ENCODE measurements at places on chromosomes 7 and 10.
A peak's percentile ranks its signal among the peaks of the same experiment; 100 is the strongest.

DNA sequence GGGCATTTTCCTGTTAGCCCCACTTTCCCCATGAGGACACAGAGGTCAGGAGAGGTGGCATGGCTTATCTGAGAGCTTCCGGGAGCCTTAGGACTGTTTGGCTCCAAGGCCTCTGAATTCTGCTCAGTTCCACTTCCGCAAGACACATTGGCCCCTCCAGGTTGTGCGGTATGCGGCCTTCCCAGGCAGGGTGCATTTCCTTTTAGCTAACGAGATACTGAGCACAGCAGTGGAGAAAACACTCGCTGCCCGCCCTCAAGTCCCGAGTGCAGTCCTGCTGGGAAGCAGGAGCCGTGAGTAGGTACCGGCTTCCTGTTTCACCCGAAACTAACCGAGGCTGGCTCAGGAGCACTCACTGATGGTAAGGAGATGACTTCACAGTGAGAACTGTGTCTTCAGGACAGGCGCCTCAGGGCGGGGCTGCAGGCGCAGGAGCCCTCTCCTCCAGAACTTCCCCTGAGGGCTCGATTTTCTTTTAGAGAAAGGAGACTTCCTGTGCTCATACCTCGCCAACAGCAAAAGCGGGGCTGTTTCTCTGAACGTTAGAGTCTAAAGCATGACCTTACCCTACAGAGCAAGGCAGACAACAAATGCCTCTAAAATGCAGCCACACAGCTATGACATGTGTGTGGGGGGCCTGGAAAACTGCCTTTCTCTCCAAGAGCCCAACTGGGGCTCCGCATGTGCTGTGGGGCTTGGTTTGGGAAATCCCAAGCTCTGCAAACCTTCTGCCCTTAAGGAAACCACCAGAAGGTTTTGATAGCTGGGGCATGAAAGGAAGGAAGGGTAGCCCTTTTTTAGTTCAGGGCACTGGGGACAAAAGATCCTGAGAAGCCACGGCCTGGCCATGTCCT is 25.9 kb downstream of the RGS10 start:
- DNase-seq, result peak; percentile 67

DNA sequence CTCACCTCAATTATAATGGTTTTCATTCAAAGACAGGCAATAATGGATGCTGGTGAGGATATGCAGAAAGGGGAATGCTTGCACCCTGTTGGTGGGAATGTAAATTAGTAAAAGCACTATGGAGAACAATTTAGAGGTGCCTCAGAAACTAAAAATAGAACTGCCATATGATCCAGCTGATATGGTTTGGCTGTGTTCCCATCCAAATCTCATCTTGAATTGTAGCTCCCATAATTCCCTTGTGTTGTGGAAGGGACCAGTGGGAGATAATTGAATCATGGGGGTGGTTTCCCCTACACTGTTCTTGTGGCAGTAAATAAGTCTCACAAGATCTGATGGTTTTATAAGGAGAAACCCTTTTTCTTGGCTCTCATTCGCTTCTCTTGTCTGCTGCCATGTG is 87.7 kb downstream of the TES start:
- DNase-seq, result no peak

DNA sequence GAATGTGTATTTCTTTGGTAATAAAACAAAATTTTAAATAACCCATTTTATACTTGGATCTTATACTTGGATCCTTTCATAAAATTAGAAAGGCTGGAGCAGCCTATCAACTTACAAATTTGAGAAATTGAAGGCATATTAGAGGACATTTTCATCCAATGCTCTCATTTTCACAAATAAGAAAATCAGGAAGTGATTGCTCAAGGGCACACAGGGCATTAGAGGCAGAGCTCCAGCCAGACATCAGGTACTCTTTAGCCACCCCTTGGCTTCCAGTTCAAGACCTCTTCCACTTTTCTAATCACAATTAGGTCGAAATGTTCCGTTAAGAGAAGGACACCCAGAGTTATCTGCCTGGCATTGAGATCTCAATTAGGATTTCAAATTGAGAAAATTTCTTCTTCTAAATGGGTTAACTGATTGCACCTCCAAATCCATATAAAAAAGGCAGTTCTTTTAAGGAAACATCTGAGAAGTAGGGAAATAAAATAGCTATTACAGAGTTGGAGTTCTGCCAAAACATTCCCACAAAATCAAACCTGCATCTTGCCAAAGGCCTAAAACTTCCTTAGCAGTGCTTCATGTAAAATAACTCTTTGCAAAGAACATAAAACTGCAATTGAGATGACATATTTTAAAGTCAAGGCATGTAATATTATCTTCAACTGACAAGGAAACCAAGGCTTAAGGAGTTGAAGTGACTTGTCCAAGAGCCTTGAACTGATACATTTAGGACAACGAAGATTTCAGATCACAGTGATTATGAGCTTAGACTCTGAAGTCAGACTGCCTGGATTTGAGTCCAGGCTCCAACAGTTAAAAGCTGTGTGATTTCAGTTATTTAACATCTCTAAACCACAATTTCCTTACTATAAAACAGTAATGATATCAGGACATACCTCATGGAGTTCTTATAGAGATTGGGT is 2.4 kb downstream of the ACTA2 start:
- peak; percentile 46 for DNase-seq

GRCh38 chr7:18036783-18037182 is 9.1 kb upstream of the PRPS1L1 start:
- DNase-seq, result no peak

GRCh38 chr7:55055479-55055878 is 36.7 kb downstream of the EGFR start:
- DNase-seq, result peak; percentile 80

DNA sequence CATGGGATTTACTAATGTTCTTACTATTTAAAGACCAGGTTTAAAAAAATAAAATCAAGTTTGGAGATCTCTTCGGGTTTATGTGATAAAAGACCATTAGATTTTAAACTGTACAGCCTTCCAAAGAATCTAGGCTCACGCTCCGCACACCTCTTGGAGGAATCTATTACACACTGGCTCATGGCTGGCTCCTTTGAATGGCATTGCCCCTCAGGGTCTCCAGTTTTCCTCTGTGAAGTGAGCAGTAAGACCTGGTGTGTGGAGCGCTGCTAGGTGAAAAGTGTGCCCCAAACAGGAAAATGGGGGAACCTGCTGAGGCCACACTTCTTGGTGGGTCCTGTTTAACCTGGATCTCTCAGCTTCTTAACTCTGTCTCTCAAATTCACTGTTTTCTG is 142.3 kb downstream of the KAT6B start:
- no peak for DNase-seq

DNA sequence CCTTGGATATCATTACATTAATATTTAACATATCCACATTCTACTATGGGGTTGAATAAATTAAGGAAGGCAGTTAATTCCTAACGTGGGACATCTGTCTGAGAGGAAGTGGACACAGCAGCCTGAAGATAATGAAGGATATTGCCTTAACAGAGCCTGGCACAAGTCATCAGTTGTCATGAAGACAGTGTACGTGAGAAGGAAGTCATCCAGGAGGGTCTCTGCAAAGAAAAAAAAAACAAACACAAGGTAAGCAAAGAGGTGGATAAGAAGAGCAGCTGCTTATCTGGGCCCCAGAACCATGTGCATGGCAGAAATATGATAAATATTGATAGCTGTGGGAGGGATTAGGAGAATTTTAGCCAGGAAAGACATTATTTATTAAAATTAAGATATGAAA is 190.0 kb downstream of the RAPGEF5 start:
- no peak for DNase-seq

DNA sequence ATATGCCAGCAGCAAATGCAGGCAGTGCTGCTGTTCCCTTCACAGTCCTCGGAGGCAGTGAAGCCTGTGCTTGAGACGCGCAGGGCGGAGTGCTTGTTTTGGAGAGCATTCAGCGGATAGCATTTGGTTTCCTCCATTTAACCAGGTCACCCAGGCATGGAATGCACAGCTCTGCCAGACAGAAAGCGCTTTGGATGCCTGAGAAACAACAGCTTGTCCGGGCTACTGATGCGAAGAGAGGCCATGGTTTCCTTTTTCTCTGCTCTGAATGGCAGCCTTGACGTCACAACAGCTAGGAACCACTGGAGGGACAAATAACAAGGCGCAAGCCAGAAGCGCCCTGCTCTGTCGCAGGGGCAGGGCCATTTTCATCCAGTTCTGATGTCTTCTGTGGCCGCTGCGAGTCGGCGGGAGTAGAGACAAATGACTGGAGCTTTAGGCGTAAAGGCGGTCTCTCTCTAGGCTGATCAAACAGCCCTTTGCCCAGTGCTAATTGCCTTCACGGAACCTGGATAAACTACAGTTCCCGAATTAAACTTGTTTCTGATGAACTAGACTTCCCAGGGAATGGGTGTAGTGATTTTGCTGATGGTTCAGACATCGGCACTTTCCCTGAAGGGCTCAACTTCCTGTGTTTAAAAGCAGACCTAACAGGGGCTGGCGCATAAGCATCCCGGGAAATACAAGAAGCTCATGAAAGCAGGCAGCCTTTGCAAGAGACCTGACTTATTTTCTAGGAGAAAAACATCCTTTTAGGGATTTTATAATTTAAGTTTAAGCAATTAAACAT is 187.6 kb upstream of the KLF14 start:
- peak; percentile 78 for DNase-seq

DNA sequence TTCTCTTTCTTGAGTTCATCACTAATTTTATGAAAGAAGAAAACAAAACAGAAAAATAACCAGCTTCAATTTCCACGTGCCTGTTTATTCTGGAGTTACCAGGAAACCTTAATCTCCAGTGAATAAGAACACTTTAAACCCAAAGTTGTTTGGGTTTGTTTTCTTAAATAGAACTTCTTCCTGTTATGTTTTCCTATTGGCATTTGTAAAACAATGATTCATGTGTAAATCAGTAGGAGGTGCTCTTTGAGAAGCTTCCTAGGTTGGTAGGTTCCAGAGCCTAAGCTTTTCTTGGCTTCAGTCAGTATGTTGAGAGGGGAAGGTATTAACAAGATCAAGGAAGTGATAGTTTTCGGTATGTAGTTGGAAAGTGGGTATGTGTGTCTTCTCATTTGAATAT is 119.0 kb downstream of the BICC1 start:
- no peak for DNase-seq

DNA sequence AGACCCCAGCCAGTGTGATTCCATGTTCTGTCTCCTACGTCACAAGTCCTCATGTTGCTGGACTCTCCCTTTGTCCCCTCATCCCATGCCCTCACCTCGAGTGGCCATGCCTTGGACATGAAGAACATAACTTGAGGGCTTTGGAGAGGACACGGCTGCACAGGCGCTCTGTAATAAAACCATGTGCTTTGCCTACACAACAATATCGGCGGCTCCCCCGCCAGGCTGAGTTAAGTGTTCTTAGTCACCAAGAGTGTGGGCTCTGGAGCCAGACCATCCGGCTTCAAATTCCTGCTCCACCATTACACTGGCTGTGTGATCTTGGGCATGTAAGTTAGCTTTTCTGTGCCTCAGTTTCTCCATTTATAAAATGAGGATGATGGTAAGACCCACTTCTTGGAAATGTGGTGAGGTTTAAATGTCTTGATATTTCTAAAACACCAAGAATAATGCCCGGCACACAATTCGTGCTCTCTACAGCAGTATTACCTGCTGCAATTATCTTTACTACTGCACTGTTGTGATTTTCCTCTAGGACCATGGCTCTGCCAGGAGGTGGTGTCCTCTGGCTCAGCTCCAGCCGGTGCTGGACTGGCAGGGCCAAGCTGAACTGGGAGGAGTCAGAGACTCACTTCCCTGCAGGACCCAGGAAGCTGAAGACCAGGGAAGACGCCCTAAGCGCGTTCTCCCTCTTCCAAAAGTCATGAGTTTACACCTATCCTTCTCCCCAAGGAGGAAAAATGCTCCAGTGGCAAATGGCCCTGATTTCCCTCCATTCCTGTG is 15.7 kb downstream of the SLIT1 start:
- DNase-seq, result no peak
